ENCODE measurements at places on chromosomes 5 and 9. TPM values are rescaled to one million over a fixed set of nuclear protein-coding genes. Genes with fewer than 3 reads are reported as not detected.

PCDHB1 gene
- total RNA-seq, result not detected

WDR36 gene
- total RNA-seq, result 24.8 TPM

SLC6A19 gene
- not detected for total RNA-seq

PCDHGC5 gene
- 1.2 TPM for total RNA-seq

ZCCHC7 gene
- 14.1 TPM for total RNA-seq

ZDHHC11B gene
- not detected for total RNA-seq

LCN1 gene
- total RNA-seq, result not detected

CARD9 gene
- total RNA-seq, result 0.19 TPM

AJM1 gene
- total RNA-seq, result 2.0 TPM

PRRT1B gene
- not detected for total RNA-seq

GZMA gene
- total RNA-seq, result not detected

ZNF608 gene
- total RNA-seq, result 0.95 TPM

SHLD3 gene
- 1.8 TPM for total RNA-seq

Data from hair follicular keratinocyte (primary cell).